NCI-H1048 (cell line): ENCODE measurements at places on chromosomes 1 and 21.
A peak's percentile ranks its signal among the peaks of the same experiment; 100 is the strongest.

DNA sequence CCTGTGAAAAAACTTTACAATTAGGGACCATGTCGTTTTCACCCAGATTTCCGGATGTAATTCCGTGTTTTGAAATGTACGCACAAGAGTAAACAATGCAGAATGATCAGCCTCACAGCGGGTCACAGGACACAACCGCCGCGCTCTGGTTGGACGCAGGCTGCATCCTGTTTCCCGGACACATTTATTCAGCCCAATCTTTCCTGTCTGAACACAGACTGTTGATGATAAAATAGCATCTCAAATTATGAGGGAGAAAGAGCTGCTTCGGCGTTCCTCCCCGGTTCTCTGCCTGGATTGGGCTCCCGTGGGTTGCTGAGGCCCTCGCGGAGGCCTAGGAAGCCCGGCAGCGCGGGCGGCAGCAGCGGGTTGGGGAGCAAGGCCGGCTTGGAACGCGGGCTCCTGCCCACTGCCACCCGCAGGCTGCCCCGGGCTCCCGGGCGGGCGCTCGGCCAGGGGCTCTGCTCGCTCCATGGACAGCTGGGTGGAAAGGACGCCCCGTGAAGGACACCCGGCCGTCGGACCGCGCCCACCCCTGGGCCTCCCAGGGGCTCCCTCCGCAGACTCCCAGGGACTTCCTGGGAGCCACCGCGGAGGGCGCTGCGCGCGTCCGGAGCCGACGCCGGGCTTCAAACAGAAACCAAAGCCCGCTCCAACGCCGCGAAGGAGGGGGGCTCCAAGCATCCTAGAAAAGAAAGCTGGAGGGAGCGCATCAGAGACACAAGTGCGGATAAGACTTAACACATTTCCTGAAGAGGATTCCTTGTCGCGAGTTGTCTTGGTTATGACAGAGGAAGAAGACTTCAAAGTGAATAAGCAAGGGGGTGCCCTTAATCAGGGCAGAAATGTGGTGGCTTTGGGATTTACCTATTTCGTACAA, 122.3 kb downstream of the ESRRG start:
- no peak for DNase-seq

- no peak for DNase-seq
Measured at GRCh38 chr1:211683396-211684297, 8.2 kb upstream of the NEK2 start.

GRCh38 chr1:21531241-21531640, 22.0 kb downstream of the ALPL start:
- no peak for DNase-seq

- no peak for DNase-seq
Measured at GRCh38 chr1:217889401-217889800, 258.3 kb downstream of the SPATA17 start.

DNA sequence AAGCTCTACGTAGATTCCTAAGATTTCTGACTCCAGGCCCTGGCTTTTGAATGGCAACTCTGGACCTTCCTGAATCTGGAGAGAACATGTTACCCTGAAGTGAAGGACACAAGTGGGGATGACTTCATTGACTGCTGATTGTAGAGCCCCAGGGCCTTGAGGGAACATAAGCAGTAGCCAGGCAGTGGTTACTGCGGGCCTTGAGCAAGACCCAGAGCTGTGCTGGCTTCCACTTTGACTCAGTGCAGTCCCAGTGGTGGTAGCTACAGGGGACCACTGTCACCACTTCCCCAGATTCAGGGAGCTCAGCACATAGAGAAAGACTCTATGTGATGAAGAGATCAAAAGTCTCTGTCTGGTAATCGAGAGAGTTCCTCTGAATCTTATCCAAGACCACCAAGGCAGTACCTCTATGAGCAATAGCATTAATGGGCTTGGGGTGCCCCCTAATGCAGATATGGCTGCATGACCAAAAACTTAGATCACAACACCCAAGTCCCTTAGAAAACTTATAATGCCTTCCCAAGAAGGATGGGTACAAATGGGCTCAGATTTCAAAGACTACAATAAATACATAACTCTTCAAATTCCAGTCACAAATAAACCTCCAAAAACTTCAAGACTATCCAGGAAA, 1278.3 kb downstream of the AMY1C start:
- DNase-seq = no peak

- no peak for DNase-seq
Measured at GRCh38 chr1:41419584-41420295, 58.5 kb downstream of the FOXO6 start.

DNA sequence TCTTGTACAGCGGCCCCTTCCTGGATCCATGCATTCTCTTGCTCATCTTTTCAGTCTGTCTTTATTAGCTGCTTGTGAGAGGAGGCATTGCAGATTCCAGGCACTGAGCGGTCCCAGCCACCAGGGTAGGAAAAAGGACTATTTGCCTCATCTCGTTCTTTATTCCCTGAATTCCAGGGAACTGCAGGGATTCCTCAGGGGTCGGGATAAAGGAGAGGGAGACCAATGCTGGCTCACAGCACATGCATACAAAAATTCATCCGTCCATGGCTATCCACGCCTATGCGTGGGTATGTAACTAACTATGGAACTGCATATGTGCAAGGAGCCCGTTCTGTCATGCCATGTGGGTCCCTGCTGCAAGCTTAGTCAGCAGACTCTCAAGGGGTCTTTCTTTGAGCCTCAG, 879 bp upstream of the PLPPR5 start:
- DNase-seq = no peak

GRCh38 chr21:39114871-39115575, 68.2 kb downstream of the PSMG1 start:
- no peak for DNase-seq

- DNase-seq = no peak
Measured at GRCh38 chr1:184695023-184695422, 59.6 kb downstream of the EDEM3 start.

- DNase-seq = no peak
Measured at GRCh38 chr1:88650676-88651418, 33.2 kb upstream of the PKN2 start.

GRCh38 chr1:201982082-201982622, 296 bp upstream of the RNPEP start:
- DNase-seq = no peak

DNA sequence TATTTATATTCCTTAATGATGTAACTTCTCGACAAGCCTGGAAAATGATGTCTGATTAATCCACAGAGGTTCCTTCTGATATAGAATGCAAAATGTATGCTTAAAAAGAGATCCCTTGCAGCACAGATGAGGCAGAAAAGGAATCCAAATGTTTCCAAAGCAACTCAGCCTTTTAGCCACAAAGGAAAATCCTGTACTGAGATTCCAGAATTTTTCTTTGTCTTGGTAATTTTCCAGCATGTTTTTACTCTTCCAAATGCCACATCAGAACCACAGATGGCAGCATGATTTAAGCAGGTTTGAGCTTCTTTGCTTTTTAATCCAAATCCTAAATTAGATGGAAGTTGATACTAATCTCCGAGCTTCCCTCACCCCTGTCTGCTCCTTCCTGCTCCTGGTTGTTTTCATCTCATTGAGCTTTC, 176.4 kb upstream of the PALMD start:
- no peak for DNase-seq

GRCh38 chr1:15008783-15009729, 144.5 kb upstream of the TMEM51 start:
- no peak for DNase-seq

DNA sequence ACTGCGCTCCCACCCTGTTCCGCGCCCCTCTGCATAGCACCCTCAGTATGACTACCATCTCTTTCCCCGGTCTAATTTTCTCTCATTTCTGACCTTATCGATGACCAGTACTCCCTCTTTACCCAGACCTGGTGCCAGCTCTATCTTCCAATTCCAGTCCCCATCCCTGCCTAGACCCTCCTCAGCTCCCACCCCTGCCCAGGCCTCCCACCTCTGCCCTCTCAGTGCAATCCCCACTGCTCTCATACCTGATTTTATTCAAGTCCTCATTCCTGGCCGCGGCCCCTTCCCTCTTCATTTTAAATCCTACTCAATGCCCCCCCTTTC, 1.3 kb downstream of the USP24 start:
- DNase-seq = no peak

- no peak for DNase-seq
Measured at GRCh38 chr1:192342842-192343241, 26.1 kb downstream of the RGS21 start.

GRCh38 chr1:33372162-33372561, 51.3 kb upstream of the A3GALT2 start:
- no peak for DNase-seq

- DNase-seq = peak; percentile 82
Measured at GRCh38 chr1:109397581-109398342, at the start of gene SORT1. Gene SORT1, minus strand, starts transcription at chr1:109397918. Its CDS starts 26 bp downstream, at chr1:109397892.

DNA sequence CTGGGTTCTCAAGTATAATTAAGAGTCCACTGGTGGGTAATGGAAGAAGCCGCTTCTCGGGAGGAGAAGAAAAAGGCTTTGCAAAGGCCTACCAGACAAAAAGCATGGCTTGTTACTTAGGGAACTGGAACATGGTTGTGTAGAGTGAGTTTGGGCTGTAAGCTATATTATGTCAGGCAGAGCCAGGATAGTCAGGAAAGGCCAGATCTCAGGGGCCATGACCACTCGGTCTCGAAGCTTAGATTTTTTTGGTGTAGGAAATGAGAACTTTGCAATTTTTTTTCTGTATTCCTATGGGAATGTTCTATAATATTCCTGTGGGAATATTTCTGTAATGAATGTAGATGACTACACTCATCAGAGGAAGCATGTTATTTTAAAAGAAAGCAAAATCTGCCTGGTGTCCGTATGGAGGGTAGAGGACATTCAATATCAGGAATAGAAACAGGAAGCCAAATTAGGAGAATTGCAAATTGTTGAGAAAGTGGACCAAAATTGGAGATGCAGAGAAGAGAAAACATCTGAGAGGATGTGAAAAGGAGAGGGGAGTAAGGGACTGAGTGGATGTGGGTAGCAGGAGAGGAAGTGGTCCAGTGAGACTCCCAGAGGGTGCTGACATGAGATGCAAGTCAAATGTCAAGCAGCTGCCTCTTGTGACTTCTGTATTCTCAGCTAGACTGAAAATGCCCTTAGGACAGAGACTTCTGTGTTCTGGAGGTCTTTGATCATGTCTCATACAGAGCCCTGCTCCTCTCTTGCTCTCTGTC, 45.2 kb upstream of the HAO2 start:
- no peak for DNase-seq

GRCh38 chr1:179599623-179600249, 8.1 kb downstream of the TDRD5 start:
- DNase-seq = no peak

DNA sequence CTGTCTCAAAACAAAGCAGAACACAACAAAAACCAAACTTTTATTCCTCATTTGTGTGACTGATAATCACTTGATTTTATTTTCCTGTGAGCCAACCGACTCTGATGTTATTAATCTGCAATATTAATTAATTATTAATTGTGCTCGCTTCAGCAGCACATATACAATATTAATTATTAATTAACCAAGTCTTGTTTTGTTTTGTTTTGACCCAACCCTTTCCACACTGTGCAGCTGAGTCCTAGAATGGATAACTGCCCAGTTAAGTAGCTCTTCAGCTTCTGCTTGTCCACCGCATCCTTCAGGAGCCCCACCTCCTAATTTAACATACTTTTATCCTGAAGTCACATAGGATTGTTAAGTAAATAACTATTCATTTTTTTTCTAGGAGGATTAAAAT, 47.4 kb upstream of the EXO1 start:
- no peak for DNase-seq

DNA sequence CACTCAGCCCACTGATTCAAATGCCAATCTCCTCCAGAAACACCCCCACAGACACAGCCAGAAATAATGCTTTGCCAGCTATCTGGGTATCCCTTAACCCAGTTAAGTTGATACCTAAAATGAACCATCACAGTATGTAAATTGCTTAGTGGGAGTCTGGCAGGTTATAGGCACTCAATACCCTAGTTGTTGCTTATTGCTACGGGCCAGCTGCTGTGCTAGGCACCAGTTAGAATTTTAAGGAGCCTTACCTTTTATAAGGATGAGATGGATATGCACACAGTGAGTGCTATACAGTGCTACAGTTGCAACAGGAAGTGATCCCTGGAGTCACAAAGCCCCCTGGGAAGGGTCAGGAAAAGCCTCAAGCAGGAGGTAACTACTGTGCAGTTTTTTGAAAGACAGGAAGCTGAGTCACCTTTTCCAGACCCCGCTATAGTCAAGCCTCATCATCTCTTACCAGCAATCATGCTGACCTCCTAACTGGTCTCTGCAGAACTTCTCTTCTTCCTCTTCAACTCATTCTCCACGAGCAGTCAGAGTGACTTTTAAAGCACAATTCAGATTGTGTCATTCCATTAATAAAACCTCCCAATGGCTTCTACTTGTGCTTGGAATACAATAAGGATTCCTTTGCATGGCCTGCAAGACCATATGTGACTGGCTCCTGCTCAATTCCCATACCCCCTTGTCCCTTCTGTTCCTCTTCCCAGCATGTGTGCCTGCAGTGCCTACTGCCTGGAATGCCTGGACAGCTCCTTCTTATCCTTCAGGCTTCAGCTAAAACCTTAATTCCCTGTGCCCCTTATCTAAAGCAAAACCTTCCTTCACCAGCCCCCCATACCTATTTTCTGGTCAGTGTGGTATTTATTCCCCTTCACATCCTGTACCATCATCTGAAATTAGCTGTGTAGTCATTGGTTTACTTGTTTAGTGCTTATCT, 10.4 kb upstream of the TLR5 start:
- no peak for DNase-seq

DNA sequence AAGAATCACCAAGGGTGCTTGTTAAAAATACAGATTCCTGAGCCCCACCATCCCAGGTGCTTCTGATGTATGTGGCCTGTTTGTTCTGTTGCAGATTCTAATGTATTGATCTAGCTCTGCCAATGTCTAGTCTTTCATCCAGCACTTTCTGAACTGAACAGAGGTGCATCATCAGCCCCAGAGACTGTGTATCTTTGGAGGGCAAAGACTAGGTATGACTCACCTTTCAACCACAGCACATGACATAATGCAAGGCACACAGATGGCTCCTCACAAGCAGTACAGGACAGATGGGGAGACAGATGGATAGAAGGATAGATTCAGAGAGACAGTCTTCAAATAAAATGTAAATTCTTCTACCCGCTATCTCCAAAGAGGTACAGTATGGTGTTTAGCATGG, 32.3 kb downstream of the CD58 start:
- DNase-seq = no peak

- no peak for DNase-seq
Measured at GRCh38 chr1:42168391-42168670, 3.8 kb upstream of the GUCA2A start.

- no peak for DNase-seq
Measured at GRCh38 chr1:39971138-39971537, 16.2 kb downstream of the MFSD2A start.
